AG10803 (cell line): ENCODE measurements at places on chromosomes 3 and 15.

- no peak for DNase-seq
These were observed 81.3 kb upstream of the ABI3BP start for GRCh38 chr3:101074518-101074917.

- DNase-seq: no peak
These were observed 417.7 kb upstream of the TGFBR2 start for GRCh38 chr3:30188713-30189112.

GRCh38 chr3:171346582-171347300, 113.5 kb downstream of the TNIK start:
- DNase-seq: peak; percentile 21

DNA sequence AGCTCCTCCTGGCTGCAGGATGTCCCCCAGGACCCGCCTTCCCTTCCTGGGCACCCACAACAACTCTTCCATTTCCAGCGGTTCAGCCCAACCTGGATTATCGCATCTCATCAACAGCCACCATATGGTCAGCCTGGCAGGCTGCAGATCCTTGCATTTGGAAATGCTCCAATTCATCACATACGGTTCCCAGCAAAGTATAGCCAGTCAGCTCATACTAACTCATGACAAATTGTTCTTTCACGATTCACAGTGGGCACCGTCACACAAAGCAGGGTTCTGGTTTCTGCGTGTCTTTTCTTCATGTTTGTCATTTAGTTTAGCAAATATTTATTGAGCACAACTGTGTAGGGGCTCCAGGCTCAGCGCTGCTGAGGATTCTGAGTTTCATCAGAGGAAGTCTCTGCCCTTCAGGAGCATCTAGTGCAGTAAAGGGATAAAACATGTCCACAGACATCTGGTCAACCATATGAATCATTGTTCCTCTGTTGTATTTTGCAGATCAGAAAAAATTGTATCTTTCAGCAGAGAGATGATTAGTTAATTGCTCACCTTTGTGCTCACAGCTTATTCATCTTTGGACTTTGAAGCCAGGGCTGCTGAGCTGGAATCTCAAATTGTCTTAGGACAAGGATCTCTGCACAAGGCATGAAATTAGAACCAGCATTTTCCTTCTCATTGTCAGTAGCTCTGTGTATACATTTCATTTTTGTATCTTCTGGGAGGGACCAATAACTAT, 125.1 kb downstream of the GABRG3 start:
- DNase-seq: peak; percentile 34

- DNase-seq: no peak
These were observed 399.4 kb upstream of the ATP11B start for GRCh38 chr3:182393830-182394367.

DNA sequence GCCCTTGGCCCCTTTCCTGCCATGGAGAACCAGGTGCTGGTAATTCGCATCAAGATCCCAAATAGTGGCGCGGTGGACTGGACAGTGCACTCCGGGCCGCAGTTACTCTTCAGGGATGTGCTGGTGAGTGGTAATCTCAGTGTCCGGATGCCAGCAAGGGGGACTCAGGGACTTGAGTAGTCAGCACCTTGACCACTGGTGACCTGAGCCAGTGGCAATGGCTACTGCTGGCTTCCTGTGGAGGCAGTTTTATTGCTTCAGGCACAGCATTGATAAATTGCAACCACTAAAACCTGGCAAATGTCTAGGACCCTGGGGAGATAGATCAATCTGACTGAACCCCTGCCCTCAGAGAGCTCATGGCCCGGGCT, 830 bp downstream of the MAP2K5 start:
- no peak for DNase-seq

DNA sequence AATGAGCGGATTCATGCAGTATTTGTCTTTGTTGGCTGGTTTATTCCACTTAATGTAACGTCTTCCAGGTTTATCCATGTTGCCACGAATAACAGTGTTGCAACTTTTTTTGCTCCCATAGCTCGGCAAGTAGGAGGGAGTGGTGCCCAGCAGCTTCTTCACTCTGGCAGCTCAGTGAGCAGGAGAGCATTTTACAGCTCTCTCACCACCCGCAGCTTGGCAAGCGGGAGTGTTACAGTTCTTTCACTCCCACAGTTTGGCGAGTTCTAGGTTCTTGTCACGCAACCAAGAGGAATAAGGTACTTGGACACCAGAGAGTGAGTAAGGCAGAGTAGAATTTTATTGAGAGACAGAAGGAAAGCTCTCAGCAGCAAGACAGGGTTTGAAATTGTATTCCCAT, 935.2 kb downstream of the TBL1XR1 start:
- DNase-seq: no peak

- peak; percentile 17 for DNase-seq
These were observed 31.4 kb upstream of the PRTG start for GRCh38 chr15:55774113-55774970.

GRCh38 chr15:49979705-49980382, 139.2 kb downstream of the ATP8B4 start:
- no peak for DNase-seq

DNA sequence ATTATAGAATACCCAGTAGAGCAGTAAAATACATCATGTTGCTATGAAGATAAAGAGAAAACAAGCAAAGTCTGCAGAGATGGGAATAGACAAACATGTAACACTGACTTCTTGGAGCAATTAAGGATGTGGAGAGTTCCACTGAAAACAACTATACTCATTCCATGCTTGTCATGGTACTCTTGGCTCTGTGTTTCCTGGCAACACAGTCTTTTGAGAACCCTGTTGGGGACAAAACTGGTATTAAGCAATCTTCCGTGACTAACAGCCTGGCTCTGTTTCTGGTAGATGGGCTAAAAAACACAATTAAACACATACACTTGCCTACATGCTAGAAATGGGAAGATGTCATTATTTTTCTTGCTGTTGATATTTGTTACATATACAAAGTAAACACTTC, 1212.3 kb upstream of the GBE1 start:
- no peak for DNase-seq

DNA sequence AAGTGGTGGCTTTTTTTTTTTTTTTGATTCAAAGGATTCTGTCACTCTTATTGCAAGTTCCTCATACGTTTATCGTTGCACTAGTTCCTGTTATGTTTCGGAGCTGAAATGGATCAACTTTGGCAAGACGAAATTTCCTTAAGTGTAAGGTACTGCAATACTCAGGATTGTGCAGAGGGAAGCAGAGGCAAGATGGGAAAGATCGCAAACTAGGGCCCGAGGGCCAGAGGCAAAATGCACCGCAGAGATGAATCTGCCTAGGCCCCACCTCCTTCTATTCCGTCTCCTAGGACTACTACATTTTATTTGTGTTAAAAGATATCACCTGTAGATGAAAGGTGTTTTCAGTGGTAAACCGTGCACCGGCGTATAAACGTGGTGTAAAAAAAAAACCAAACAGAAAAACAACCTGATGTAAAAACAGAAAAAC, 331 bp downstream of the RNU6-1 start:
- DNase-seq: peak; percentile 40

DNA sequence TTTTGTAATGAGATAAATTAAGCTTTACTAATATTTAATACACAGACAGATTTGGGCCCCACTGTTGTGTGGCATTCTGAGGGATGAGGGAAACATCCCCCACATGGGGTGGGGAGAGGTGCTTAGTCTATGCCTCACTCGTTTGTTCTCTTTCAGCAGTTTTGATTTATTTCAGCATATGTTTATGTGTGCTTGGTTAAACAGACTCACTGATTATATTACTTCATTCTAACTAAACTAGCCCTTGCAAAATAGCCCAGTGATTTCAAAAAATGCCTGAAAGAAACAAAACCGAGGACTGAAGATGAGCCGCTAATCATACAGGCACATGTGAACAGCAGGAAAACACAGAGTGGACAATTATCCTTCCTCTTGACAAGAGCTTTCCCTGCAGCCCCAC, 27.2 kb downstream of the TNFAIP8L3 start:
- DNase-seq: no peak

GRCh38 chr3:107740992-107741896, 218.5 kb downstream of the BBX start:
- peak; percentile 40 for DNase-seq

DNA sequence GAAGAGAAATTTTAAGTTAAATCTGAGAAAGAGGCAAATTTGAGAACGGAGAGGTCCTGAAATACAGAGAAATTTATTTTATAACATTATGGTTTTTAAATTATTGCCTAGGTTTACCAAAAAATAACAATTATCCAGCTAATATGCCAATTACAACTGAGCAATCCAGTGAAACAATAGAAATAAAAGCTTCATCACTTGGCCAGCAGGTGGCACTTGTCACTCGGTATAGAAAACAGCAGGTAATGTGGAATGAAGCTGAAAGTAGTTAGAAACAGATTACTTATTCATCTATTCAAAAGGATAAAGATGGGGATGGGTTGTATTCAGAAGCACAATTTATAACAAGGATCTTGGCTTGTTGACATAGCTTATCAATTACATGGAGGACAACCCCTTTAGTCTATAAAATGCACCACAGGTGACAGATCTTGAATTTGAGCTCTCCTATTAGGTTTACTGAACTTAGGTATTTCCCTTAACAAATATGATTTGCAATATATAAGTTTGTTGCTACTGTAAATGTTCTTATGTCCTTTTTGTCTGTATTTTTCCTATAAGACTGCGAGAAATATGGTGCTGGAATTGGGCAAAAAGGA, 70.1 kb upstream of the GUCA1C start:
- peak; percentile 56 for DNase-seq

- peak; percentile 92 for DNase-seq
These were observed 99.8 kb upstream of the CPNE4 start for GRCh38 chr3:132134611-132135010.

GRCh38 chr3:55591888-55592287, 104.8 kb upstream of the WNT5A start:
- no peak for DNase-seq

GRCh38 chr3:55719508-55719907, 232.4 kb upstream of the WNT5A start:
- DNase-seq: peak; percentile 53
